ENCODE measurements at places on chromosomes 16 and 17. TPM values are rescaled to one million over a fixed set of nuclear protein-coding genes. Genes with fewer than 3 reads are reported as not detected.

MAPK8IP3 gene
- total RNA-seq: 30.1 TPM

SYNGR3 gene
- total RNA-seq: 1.6 TPM

DHRS7C gene
- not detected for total RNA-seq

KRTAP3-2 gene
- not detected for total RNA-seq

DNA sequence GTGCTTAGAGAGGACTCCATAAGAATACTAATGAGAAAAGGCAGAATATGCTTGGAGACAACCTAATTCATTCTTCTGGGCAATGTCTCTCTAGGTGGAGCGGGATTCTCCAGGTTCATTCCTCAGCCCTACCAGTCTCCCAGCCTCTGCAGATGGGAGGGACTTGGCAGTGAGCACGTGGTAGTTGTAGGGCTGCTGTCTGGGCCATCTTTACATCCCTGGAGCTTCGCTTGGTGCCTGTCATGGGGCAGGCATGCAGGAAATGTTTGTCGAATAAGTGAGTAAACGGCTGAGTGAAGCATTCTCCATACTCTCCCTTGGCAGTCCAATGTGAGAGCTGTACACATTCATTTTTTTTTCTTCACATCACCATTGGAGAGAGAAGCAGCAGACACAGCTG lies 387.5 kb downstream of the UTP18 start:
- H3K36me3 ChIP-seq: no peaks in the 10 kb centered on the region
- no peak overlapping the region for H3K27ac ChIP-seq
- no peaks in the 10 kb centered on the region for H3K4me1 ChIP-seq
- peaks cover 3% of the 10 kb centered on the region for H3K27me3 ChIP-seq
- H3K4me3 ChIP-seq: no peak overlapping the region
- no peak for DNase-seq

- peaks cover 35% of the 10 kb centered on the region for H3K27me3 ChIP-seq
- no peaks in the 10 kb centered on the region for H3K36me3 ChIP-seq
- H3K4me3 ChIP-seq: no peak overlapping the region
- peaks cover 1% of the 10 kb centered on the region for H3K4me1 ChIP-seq
- no peak for DNase-seq
- no peak overlapping the region for H3K27ac ChIP-seq
These were observed 4.6 kb downstream of the FOXJ1 start for GRCh38 chr17:76136276-76137000.

ARHGDIG gene
- not detected for total RNA-seq

GRCh38 chr16:16144416-16144815 lies 78.9 kb downstream of the ABCC6 start:
- DNase-seq: peak; percentile 19
- H3K27me3 ChIP-seq: peaks cover 5% of the 10 kb centered on the region
- H3K36me3 ChIP-seq: peaks cover 7% of the 10 kb centered on the region
- peak overlapping the region; percentile 48 for H3K27ac ChIP-seq
- no peak overlapping the region for H3K4me3 ChIP-seq
- peaks cover 9% of the 10 kb centered on the region for H3K4me1 ChIP-seq

DNA sequence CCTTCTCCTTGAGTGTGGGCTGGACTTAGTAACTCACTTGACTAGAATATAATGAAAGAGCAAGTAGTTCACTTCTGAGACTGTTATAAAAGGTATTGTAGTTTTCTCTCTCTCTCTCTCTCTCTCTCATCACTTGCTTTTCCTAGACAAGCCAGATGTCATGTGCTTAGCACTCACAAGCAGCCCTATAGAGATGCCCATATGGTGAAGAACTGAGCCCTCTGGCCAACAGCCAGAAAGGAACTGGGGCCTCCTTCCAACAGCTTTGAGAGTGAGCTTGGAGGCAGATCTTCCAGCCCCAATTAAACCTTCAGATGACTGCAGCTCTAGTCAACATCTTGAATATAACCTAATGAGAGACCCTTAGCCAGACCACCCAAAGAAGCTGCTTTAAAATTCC lies 440.5 kb downstream of the GRIN2A start:
- no peak overlapping the region for H3K4me3 ChIP-seq
- H3K36me3 ChIP-seq: no peaks in the 10 kb centered on the region
- no peak overlapping the region for H3K27ac ChIP-seq
- H3K27me3 ChIP-seq: no peaks in the 10 kb centered on the region
- no peak for DNase-seq

- peaks cover 28% of the 10 kb centered on the region for H3K27me3 ChIP-seq
- H3K4me1 ChIP-seq: peaks cover 10% of the 10 kb centered on the region
- peak overlapping the region; percentile 12 for H3K27ac ChIP-seq
- peak overlapping the region; percentile 87 for H3K4me3 ChIP-seq
- H3K36me3 ChIP-seq: no peaks in the 10 kb centered on the region
These were observed 45.6 kb upstream of the HOXB9 start for GRCh38 chr17:48671697-48672171.

DNA sequence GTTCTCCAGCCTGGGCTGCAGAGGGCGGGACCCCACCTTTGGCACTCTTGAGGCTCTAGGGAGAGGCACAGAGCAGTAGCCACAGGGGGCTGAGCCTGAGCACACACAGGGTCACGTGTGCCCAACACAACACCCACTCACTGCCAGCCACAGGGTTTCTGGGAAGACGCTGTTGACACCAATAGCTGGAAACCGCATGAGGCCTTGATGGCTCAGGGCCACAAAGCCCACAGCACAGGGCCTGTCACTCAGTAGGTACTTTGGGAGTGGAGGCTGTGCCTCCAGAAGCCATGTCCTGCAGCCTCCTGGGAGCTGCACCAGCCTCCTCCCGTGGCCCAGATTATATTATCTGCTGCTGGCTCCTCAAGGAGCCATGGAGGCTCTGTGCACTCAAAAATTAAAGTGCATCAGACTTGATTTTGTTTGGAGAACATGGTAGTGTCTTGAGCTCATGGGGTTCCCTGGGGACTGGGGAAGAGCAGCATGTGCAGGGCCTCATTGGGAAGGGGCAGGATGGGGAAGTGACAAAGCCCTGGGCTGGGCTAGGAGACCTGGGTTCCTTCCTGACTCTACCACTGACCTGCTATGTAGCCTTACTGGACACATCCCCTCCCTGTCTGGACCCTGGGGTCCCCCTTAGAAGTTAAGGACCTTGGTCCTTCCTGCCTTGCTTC lies 12.5 kb upstream of the SREBF1 start:
- DNase-seq: peak; percentile 18
- H3K36me3 ChIP-seq: peaks cover 17% of the 10 kb centered on the region
- H3K27ac ChIP-seq: peak overlapping the region; percentile 61

DNA sequence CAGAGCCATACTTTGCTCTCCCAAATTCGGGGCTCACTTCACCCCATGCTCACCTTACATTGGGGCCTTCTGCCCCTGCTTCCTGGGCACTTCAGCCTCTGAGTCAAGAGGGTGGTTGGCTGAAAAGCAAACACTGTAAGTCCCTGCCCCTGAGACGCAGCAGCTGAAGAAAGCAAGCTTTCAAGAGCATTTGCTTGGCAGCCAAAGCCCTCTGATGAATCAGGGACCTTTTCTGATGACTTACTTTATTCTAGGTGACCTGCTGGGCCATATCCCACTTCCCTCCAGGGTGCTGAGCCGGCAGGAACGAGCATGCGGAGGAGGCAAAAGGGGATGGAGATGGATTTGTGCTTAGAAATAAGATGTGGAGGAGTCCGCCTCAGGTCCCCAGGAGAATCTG lies 147.0 kb upstream of the TNRC6C start:
- H3K27me3 ChIP-seq: peaks cover 14% of the 10 kb centered on the region
- no peaks in the 10 kb centered on the region for H3K36me3 ChIP-seq
- DNase-seq: no peak
- H3K4me3 ChIP-seq: no peak overlapping the region
- H3K27ac ChIP-seq: no peak overlapping the region

ENPP7 gene
- not detected for total RNA-seq

- no peaks in the 10 kb centered on the region for H3K36me3 ChIP-seq
- H3K4me3 ChIP-seq: no peak overlapping the region
- H3K27me3 ChIP-seq: no peaks in the 10 kb centered on the region
- H3K27ac ChIP-seq: peak overlapping the region; percentile 40
These were observed 2.7 kb upstream of the KCNJ18 start for GRCh38 chr17:21689604-21690003.

GRCh38 chr17:81906476-81907218 lies 4.6 kb downstream of the PCYT2 start:
- no peak overlapping the region for H3K27ac ChIP-seq
- no peak overlapping the region for H3K4me3 ChIP-seq
- no peaks in the 10 kb centered on the region for H3K4me1 ChIP-seq
- no peaks in the 10 kb centered on the region for H3K36me3 ChIP-seq

GRCh38 chr17:77453613-77454241 lies 313.0 kb downstream of the SEC14L1 start:
- no peak for DNase-seq
- no peak overlapping the region for H3K4me3 ChIP-seq
- peaks cover 5% of the 10 kb centered on the region for H3K36me3 ChIP-seq
- H3K27me3 ChIP-seq: peaks cover 24% of the 10 kb centered on the region
- peak overlapping the region; percentile 90 for H3K27ac ChIP-seq
- peaks cover 69% of the 10 kb centered on the region for H3K4me1 ChIP-seq

- H3K36me3 ChIP-seq: no peaks in the 10 kb centered on the region
- no peaks in the 10 kb centered on the region for H3K4me1 ChIP-seq
- no peaks in the 10 kb centered on the region for H3K27me3 ChIP-seq
- DNase-seq: no peak
- H3K4me3 ChIP-seq: no peak overlapping the region
These were observed 23.6 kb downstream of the NTN1 start for GRCh38 chr17:9044772-9045463.

GRCh38 chr17:13931800-13932460 lies 137.4 kb upstream of the COX10 start:
- no peaks in the 10 kb centered on the region for H3K4me1 ChIP-seq
- DNase-seq: no peak
- H3K27me3 ChIP-seq: 0 out of 2 replicates have a peak, but pooled peaks cover 3% of the 10 kb centered on the region
- peaks cover 13% of the 10 kb centered on the region for H3K36me3 ChIP-seq
- no peak overlapping the region for H3K4me3 ChIP-seq

DNA sequence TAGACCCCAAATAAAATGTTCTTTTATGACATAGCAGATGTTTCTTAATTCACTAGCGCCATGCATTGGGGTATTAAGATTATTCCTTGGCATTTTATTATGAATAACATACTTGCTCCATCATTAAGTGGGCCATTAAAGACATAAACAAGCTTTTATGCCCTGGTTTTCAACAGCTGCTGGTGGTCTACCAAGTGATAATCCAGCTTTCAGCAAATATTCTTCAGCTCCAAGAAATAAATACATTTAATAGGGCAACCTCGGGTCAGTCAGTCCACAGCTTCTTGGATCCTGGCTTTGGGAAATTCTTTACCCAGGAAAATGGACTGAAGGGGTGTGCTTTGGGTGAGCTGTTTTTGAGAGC lies 217.3 kb upstream of the IRX3 start:
- H3K4me3 ChIP-seq: no peak overlapping the region
- DNase-seq: no peak
- H3K36me3 ChIP-seq: no peaks in the 10 kb centered on the region
- H3K27me3 ChIP-seq: peaks cover 27% of the 10 kb centered on the region

Data from HFFc6 (cell line).